ENCODE measurements at places on chromosomes 12 and 14. TPM values are rescaled to one million over a fixed set of nuclear protein-coding genes. Genes with fewer than 3 reads are reported as not detected.

DNA sequence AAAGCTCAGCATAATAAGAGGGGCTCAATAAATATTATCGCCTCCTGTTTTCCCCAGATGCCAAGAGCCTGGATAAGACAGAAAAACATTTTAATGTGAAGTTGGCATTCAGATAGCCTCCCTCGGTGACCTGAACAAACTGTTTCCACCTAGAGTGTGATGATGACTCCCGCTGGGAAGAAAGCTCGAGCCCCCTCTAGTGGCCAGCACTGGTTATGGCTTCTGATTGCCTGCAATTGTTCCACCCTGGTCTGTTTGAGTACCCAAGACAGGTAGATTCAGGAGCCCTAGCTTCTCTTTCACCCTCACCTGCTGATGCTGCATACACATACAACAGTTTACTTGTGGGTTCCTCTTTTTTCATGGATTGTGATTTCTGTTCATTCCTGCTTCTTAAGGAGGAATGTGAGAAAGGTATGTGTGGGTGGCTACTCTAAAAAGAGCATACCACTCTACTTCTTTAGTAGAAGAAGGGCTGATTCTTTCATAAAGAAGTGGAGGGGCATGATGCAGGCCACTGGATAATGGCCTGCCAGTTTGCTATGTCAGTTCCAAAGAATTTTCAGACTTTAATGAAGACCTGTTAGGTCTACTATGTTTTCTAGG lies 6.4 kb downstream of the ERG28 start:
- DNase-seq: peak; percentile 78

GRCh38 chr12:15168026-15168678 lies 53.1 kb downstream of the RERG start:
- no peak for DNase-seq

- no peak for DNase-seq
These were observed 96.3 kb downstream of the SLC15A4 start for GRCh38 chr12:128727461-128727860.

GRCh38 chr12:71354871-71355270 lies 84.7 kb upstream of the LGR5 start:
- DNase-seq: no peak

DNA sequence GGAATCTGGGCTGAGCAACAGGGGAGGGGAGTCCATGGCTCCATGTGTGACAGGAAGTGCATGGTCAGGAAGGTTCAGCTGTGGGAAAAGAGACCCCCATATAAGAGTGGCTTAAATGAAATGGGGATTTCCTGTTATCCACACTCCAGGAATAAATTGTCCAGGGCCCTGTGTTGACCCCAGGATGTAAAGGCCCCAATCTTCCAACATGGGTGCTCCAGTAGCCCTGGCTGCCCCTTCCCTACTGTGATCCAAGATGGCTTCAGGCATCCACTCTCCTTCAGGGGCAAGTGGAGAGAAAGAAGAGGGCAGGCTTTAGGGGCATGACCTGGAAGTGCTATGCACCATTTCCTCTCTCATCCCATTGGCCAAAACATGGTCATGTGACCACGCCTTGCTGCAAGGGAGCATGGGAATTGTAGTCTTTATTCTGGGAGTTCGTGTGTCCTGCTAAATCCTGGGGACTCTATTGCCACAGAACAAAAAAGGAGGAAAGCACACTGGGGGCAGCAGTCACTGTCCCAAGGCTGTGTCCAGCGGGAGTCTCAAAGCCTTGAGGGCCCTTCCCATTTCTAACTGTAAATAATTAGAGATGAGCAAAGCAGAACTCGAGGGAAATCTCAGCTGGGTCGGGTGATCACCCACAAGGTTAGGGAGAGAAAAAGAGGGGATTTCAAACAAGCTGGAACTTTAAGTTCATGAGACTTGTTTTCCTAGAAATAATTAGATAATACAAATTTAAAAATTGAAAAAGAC lies 289.2 kb downstream of the ADGRD1 start:
- no peak for DNase-seq

Gene TMCC3
- total RNA-seq: 0.81 TPM

- no peak for DNase-seq
These were observed 431.6 kb downstream of the ZFP36L1 start for GRCh38 chr14:68361231-68361630.

DNA sequence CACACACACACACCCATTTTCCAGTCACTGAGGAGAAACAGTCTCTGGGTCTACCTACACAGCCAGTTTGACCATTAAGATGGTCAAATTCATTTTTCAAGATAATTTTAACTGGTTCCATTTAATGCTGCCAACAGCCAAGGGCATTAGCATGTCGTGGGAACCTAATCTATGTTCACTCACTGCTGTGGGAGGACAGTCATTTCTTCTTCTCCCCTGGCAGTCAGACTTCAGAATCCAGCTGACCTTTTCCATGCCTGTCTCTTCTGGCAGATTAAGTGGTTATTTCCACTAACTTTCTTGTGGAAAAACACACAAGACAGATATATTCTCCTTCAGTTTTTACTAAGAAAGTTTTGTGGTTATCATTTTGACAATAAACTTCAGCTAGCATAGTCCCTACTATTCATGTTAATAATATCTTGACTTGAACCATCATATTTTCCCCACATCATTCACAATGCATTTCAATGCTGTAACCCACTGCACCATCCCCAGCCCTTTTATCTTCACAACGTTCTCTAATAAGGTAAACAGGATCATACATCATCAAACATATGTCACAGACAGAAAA lies 82.2 kb downstream of the DAD1 start:
- DNase-seq: no peak

DNA sequence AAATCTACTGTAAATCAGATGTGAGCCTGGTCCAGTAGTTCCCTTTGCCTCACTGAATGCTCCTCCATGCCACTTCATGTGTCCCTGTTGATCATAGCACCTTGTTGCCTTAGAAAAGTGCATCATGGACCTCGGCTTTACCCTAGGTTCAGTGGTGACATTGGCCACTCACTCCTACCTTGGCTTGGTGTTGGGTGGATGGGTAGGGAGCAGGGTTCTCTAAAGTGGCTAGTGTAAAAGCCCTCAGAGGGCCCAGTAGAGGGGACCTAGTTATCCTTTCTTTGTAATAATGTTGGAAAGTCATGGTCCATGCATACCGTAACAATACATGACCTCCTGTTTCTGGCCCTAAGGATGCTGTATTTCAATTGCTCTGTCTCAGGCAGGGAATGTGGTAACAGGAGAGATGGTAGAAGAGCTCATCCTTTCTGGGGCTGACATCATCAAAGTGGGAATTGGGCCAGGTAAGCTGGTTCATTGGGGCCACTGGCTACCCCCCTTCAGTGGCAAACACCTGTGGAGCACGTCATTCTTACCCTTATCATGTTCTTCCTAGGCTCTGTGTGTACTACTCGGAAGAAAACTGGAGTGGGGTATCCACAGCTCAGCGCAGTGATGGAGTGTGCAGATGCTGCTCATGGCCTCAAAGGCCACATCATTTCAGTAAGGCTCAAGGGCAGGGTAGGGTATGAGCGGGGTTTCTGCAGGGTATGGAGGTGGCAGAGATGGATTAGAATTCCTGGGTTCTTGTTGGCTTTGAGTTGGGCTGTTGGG lies 4.1 kb downstream of the GMPR2 start:
- DNase-seq: no peak
